ENCODE measurements at places on chromosomes 16 and 17.

DNA sequence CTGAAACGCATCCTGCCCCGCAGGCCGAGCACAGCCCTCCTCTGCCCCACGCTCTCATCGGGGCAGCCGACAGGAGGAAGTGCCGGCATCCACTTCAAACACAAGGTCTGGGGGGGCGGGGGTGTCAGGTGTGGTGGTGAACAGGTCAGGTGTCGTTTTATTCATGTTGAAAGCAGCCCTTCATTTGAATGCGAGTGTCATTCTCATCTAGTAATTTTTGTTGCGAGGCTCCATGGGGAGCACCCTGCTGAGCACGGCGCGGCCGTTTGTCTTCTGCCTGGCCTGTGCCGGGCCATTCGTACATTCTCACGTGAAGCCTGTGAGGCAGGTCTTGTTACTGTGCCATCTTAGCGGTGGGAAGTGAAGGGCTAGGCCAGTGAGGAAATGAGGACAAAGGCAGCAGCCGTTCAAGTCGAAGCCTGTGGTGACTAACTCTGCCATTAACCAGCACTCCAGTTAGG, 1.9 kb downstream of the ACSF3 start:
- no peak for DNase-seq

DNA sequence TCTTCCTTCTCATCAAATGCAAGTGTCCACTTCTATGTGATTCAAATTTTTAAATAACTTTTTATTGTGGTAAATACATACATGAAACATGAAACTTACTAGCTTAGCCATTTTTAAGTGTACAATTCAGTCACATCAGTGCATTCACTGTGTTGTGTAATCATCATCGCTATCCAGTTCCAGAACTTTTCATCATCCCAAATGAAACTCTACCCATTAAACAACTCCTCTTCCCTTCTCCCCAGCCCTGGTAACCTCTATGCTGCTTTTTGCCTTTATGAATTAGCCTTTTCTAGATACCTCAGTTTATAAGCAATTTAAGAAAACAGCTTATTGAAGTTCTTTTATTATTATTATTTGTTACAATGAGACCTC, 41.1 kb upstream of the IL34 start:
- no peak for DNase-seq

GRCh38 chr16:4140652-4141051, 24.4 kb upstream of the ADCY9 start:
- DNase-seq: no peak

DNA sequence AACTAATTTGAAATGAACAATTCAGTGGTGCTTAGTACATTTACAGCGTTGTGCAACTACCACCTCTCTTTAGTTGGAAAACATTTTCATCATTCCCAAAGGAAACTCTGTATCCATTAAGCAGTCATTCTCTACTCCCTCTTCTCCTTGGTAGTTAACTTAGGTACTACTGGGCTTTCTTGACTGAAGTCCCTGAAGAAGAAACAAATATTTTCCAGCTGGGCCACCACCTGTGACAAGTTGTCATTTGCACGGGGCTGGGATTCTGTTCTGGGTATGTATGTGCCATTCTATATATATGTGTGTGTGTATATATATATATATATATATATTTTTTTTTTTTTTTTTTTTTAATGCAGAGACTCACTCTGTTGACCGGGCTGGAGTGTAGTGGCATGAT, 15.4 kb upstream of the RMI2 start:
- no peak for DNase-seq

- no peak for DNase-seq
These were observed 9.5 kb downstream of the MPP2 start for GRCh38 chr17:43897831-43898230.

DNA sequence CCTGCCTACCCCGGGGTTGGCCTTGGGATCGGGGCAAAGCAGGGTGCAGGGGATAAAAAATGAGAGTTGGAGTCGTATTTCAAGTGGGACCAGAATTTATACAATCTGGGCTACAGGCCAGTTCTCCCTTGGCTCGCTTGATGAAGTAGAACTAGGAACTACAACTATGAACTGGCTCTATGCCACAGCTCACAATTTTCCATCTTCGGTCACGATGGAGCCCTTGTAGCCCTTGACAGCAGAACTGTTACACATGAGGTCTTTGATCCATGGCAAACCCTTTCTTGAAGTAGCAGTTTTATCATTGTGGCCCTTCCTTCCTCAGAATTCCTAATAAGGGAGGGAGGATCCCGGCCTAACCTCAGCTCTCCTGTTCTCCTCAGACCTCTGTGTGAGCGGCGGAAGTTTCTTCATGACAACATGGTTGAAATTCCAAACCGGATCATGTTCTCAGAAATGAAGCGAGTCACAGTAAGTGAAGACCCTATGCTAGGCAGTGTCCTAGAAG, 17.1 kb downstream of the LIG3 start:
- DNase-seq: no peak

DNA sequence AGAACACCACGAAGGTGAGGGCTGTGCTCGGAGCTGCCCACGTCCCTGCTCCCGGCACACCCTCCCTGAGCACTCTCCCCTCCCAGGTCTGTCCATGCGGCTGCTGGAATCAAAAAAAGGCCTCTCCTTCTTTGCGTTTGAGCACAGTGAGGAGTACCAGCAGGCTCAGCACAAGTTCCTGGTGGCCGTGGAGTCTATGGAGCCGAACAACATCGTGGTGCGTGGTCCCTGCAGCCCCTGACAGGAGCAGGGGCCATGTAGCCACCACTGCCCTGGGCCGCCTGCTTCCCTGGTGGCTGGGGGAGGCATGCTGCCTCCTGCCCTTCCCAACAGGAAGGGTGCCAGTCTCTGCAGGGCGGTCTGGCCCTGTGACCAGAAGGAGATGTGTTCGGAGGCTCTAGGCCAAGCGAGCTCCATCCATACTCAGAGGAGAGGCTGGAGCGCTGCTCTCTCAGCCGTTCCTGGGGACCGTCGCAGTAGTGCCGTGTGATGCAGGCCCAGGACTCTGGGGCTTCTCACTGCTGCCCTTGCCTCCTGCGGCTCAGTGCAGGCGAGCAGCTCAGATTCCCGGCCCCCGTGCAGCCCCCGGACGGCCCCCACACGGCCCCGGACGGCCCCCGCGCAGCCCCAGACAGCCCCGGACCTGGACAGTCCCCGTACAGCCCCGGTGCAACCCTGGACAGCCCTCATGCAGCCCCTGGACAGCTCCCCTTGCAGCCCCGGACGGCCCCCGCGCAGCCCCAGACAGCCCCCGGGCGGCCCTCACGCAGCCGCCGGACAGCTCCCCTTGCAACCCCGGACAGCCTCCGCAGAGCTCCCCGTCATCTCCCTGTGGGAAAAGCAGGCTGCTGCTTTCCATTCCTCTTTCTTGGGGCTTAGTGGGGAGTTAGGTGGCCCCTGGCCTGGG, 20.5 kb downstream of the TCF25 start:
- no peak for DNase-seq

DNA sequence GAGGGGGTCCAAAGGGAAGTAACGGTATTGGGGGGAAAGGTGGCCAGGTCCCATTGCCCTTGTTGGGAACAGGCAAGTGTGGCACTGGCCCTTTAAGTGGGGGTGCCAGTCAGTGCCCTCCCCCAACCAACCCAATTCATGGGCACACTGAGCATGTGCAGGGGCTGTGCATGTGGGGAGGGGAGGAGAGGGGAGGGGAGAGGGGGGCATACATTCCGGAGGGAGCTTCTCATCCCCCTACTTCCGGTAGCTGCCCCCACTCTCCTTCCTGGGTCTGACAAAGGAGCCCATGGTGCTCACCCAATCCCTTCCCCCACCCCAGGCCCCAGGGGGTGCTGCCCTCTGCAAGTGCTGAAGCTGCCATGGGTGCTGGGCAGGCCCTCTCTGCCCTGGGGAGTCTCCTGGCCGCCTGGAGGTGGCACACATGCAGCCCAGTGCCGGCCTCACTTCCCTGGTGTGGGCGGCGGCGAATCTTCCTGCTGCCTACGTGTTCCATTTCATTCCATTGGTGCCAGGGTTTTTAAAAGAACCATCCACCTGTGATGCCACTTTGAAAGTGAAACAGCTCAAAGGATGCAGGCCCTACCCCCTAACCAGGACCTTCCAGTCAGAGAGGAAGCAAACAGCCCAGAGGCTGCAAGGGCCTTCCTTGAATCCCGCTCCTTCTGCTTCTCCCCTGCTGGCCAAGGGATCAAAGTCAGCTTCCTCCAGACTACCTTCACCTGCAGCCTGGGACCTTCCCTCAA, 11.0 kb downstream of the HEXIM2 start:
- DNase-seq: peak; percentile 10

DNA sequence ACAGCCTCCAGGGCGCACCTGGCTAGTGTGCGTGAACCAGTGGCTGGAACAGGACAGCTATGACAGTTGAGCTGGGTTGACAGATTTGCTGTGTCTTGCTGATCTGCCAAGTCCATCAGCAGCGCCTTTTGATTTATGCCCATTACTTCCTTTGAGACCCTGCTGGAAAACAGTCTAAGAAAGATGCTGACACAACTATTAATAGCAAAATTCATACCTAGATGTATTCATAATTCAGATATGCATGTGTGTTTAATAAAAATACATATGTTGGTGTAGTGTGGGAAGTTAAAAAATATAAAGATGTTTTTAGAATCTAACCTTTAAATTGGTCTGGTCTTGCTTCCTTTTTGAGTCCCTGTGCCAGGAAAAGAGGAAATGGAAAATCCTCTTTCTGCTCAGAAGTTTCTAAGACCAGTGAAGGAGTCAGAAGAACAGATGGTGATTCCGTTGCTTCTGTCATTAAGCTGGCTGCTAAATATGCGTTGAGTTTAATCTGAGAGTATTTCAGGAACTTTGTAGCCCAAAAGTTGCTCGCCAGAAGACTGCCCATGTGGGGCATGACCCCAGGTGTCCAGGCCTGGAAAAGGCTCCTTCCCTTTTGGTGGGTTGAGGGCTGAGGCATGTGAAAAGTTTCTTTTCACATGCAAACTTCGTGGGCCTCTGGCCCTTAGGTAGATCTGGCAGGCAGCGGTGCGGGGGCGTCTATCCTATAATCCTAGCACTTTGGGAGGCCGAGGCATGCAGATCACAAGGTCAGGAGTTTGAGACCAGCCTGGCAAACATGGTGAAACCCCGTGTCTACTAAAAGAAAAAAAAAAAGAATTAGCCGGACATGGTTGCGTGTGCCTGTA, 40.0 kb upstream of the ENDOV start:
- no peak for DNase-seq

DNA sequence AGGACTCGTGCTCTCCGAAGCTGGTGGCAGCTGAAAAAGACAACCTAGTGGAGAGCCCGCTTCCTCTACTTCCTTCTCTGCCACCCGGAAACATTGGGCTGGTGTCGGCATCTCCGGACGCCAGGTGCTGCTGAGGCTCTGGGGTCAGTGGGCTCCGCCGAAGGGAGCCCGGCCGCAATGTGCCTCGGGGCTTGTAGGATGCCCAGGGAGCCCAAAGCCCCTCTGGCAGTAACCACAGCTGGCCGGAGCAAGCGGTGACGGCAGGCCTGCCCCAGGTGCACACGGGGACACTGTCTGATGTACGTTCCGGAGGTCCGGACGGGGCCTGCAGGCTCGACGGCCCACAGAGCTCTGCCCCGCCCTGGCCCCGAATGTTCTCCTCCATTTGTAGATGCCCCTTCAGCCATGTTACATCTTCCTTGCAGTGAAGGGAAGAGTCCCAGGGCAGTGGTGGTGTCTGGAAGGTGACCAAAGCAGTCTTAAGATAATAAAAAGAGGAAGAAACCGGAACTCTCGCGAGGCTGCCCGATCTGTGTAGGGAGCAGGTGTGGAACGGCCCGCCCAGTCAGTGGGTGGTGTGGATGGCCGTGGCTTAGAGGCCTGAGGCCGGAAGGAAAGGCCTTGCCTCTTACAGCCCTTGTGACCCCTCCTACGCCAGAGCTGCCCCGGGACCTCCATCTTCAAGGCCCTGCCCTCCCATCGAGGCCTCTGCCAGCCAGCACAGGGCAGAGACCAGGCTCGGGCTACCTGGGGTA, 22.6 kb downstream of the NDUFAF8 start:
- DNase-seq: no peak

DNA sequence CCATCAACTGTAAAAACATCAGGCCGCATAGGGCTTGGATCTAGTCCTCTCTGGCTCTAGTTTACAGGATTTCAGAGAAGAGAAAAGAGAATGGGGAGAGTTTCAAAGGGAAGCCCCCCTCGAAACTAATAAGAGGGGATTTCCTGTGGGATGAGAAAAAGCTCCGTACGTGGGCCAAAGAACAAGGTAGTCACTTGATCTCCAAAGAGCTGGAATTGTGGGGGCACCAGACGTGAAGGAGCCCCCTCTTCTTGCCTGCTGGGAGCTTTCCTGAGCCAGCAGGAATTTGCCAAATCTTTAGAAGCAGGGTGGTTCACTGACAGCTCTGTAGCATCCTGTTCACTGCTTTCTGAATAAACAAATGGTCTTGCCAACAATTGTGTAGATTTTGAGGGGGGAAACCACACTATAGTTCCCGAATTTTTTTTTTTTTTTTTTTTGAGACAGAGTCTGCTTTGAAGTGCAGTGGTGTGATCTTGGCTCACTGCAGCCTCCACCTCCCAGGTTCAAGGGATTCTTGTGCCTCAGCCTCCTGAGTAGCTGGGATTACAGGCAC, 7.0 kb upstream of the TMIGD1 start:
- no peak for DNase-seq

DNA sequence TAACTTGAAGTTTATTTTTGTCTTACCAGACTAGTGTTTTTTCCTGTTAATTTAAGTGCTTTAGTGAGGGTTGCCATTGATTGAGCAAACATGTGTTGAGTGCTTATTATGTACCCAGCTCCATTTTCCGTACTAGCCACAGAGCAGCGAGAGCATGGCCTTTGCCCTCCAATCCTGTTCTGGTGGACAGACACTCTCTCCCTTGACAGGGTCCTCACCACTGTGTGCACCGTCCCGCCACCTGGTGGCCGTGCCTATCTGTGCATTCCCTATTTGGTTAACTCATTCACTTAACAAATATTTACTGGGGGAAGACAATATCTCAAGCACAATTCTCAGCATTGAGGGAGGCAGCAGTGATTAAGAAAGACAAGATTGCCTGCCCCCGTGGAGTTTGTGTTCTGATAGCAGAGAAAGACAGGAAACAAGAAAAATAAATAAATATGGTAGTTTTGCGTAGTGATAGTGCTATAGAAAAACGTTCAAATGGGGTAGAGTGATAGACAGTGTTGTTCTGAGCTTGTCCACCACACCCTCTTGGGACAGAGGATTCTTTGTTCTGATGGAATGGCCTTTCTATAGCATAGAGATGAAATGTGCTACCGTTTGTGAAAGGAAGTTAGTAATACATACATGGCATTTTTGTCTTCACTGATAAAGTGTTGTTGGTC, 13.0 kb downstream of the CDH13 start:
- no peak for DNase-seq

DNA sequence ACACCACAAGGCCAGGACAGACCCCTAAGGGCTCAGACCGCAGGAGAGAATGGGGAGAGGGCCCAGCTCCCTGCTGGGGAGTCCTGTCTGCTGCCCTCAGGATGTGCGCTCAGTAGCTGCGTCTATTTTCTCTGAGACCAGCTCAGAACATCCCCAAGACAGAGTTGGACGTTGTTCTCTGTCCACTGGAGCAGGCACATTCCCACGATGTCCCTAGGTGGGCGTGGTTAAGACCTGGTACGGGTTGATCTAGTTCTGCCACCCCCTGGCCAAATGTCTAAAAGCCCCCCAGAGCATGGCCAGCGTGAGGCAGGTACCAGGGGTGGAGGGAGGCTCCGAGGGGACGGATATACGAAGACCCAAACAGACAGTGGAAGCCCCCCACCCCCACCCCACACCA, 842 bp upstream of the CALB2 start:
- DNase-seq: no peak
